Activated CD4-positive, alpha-beta T cell treated with anti-CD3 and anti-CD28 coated beads, Interleukin-2, amount 50 U/mL, for 1 hour (primary cell): ENCODE measurements at places on chromosomes 13 and 19.

- no peak for DNase-seq
Measured at GRCh38 chr13:94268661-94269060, 210.8 kb downstream of the DCT start.

- no peak for DNase-seq
Measured at GRCh38 chr13:43489233-43489632, 297.5 kb downstream of the ENOX1 start.

- DNase-seq: peak; percentile 80
Measured at GRCh38 chr19:17496337-17496997, 15.0 kb upstream of the PGLS start.

- no peak for DNase-seq
Measured at GRCh38 chr19:15776991-15777970, 10.2 kb upstream of the OR10H5 start.

GRCh38 chr13:46749951-46750350, 47.0 kb downstream of the ESD start:
- no peak for DNase-seq

DNA sequence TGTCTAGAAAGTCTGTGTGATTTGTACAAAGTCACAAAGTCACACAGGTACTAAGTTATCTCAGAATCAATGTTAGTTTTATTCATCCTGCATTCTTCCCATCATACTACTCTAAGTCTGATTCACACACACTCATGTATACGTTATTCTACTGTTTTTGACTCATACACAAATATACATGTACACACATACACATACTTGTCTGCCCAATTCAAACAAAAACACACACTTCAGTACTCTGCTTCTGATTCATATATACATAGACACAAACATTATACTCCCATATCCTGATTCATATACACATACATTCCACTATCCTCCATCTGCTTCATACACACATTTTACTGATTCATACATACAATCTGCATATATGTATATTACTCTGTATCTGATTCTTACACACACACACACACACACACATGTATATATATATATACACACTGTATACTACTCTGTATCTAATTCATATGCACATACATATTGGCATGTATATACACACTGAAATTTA, 69.3 kb downstream of the KLF12 start:
- no peak for DNase-seq

DNA sequence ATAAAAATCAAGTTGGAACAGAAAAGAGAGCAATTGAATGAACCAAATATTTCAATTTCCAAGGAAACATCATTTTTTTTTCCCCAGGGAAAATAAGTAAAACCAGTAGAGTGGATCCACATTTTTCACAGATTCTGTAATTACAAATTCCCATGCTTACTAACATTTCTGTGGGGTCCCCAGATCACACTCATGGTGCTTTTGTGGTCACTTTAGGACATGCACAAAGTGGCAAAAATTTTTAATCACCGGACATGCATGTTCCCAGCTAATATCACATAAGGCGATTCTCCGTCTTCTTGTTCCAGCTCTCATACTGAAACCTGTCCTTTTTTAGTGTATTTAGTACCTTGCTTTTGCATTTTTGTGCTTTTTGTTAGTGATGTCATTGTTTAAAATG, 748.2 kb upstream of the SLITRK1 start:
- DNase-seq: no peak

DNA sequence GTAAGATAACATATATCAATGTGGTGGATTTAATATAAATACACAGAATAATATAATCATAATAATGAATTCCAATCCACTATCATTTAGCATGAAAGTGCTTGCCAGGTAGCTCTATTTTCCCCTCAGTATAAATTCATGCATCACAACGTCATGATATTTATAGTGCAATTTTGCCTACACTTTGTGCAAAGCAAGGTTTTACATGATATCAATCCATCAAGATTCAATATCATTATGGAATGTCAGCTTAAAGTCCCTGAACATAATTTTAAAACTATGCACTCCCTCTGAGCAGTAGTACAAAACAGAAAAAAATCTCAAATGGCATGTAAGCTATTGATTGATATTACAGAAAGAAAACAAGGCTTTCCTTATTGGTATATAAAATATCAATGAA, 962.2 kb upstream of the PCDH20 start:
- DNase-seq: no peak

- peak; percentile 44 for DNase-seq
Measured at GRCh38 chr19:49875857-49876421, 1.2 kb downstream of the AKT1S1 start.

GRCh38 chr19:42494321-42494720, 34.0 kb downstream of the CEACAM1 start:
- DNase-seq: no peak
